Foreskin melanocyte (primary cell): ENCODE measurements at places on chromosomes 3 and 15.

- DNase-seq: no peak
Measured at GRCh38 chr3:48306860-48307530, 26.5 kb downstream of the SPINK8 start.

DNA sequence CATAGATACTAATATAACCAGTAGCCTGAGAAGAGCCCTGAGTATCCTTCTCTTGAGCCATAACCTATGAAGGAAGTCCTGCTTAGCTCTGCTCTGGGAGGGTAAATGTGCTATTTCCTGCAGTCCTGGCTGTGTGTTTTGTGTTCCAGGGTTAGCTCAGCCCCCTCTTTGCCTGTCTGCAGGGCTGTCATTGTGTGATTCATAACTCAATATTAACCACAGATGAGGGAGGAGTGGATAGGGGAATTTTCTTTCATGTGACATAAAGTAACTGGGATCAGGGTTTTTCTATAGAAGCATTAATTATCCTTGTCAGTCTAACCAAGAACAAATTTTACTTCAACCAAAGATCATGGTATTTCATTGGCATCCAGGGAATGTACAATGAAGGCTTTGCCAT is 183.3 kb upstream of the ZBTB20 start:
- DNase-seq: peak; percentile 78

GRCh38 chr3:155872904-155873646 is 2.6 kb downstream of the GMPS start:
- no peak for DNase-seq

DNA sequence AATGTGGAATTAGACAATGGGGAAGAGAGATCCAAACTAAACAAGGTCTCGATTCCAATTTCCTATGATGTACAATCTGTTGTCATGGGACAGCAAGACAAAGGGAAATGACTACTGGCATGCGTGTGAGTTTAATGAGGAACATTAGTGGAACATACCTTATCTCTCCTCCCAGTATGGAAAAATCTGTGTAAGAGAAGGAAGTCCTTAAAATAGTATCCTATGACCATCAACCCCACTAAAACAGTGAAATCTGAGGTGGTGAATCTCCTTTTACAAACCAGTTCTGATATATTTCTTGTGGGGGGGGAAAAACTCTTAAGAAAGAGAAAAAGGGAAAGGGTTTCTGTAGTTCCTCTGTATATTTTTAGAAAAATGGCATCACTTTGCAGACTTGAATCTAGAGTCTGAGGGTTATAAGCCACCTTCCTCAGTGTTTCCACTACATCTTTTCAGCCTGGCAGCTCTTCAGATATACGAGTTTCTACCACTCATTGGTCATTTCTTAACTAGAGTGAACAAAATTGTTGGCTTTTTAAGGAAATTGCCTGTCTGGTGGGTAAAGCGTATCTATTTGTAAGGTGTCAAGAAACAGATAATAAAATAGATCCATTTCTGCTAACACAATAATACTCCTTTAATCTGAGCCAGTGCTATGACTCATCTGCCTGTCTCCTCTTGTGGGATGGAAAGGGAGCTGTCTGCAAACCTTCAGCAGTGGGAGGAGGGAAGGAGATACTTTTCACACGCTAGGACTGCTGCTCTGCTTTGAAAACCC is 3.0 kb upstream of the TNFAIP8L3 start:
- no peak for DNase-seq

- no peak for DNase-seq
Measured at GRCh38 chr15:43436395-43436794, 56.6 kb downstream of the TP53BP1 start.

DNA sequence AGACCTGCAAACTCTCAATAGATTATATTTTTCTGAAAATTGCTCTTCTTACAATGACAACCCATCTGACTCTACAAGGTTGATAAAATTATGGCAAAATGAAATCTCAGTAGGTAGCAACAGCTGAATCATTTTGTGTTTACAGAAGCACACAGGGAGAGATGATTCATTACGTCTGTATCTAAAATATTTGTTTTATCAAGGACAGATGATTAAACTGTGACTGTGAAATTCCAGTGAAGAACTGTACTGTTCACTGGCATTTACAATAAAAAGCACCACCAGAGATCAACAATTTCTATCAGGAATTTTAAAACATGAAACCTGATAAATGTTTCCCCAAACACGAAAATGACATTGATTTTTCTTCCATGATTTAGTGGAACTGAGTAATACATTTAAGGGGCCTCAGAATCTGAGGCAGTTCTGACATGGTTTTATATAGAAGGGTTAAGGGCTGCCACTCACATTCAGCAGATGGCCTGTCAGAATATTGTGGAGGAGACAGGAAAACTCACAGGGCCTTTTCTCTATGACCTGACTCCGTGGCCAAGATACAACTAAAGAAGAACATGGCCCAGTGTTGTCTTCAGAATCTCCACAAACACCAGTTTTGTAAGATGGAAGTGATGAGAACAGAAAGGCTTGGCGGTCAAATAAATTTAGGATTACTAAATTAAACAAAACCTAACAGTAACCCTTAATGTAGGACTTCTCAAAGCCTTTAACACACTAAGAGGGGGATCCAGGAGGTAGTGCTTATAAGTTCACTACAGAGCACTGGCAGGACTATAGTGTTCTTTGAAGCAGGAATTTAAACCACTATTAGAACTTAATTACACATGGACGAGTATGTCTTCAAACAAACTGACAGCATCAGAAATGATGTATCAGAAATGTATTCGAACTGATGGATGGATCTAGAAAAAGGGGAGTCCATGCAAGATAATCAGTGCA is 25.9 kb downstream of the RAD18 start:
- peak; percentile 47 for DNase-seq

GRCh38 chr3:74546426-74546825 is 68.0 kb downstream of the CNTN3 start:
- no peak for DNase-seq

DNA sequence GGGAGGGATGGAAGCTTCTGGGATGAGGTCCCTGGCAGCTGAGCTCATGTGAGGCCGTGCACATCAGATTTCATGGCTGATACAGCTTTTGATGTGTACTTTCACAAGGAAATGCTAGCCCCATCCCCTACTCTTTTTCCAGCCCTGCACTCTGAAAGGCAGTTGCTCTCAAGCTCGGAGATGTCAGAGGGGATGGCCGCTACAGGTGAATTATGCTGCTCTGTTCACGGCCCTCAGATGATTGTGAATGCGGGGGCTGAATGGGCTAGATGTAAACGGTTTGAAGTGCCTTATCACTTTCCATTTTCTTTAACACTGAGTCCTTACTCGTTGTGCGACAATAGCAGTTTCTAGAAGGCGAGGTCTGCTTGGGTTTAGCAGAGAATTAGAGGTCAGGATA is 88.0 kb upstream of the RASGRF1 start:
- DNase-seq: no peak

DNA sequence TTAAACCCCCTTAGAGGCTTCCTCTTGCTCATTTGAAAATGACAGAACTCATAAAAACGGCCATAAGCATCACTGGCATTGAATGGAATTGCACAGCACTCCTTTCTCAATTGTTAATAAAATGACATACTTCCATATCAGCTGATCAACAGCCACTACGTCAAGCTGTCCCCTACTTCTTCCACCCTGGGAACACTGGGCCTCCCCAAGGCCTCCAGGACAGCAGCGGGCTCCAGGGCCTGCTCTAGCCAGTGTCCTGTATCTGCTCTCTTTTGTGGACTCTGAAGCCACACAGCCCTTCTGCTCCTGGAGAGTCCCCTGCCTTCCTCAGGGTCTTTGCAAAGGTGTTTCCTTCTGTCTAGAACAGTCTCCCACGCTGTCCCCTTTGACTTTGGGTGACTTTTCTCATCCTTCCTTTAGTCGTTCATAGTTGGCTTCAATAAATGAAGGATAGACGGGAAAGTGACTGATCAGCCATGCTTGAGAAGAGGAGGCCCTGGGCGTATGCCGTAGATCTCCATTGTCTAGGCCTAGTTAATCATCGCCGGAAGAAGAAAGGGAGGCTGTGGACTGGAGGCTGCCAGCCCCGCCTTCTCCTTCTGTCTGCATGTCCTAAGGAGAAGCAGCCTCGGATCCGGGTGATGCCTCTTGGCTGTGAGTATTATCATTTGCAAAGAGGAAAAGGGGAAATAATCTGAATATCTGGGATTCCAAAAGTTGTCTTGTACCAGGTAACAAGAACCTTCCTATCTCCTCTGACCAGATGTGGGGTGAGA is 4.7 kb upstream of the THSD4 start:
- no peak for DNase-seq

DNA sequence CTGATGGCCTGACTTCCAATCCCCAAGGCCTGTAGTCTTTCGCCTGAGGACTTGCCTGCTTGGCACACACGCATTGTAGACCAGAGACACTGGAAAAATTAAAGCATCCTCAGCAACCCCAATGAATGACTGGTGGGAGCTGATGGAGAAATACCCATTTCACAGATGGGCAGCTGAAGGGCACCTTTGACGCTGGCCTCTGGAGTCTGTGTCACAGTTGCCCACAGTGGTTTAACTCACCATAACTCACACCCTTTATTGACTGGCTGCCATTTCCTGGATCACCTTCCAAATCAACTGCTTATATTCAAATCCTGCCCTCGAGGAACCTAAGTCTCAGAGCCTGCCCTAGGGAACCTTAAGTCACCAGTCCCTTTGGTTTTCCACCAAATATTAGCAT is 183.1 kb downstream of the SHQ1 start:
- no peak for DNase-seq

- no peak for DNase-seq
Measured at GRCh38 chr15:100778831-100779288, 100.8 kb upstream of the ALDH1A3 start.

- peak; percentile 67 for DNase-seq
Measured at GRCh38 chr3:9448643-9449042, 51.2 kb downstream of the SETD5 start.

- DNase-seq: no peak
Measured at GRCh38 chr3:123277106-123277505, 75.4 kb downstream of the SEC22A start.

DNA sequence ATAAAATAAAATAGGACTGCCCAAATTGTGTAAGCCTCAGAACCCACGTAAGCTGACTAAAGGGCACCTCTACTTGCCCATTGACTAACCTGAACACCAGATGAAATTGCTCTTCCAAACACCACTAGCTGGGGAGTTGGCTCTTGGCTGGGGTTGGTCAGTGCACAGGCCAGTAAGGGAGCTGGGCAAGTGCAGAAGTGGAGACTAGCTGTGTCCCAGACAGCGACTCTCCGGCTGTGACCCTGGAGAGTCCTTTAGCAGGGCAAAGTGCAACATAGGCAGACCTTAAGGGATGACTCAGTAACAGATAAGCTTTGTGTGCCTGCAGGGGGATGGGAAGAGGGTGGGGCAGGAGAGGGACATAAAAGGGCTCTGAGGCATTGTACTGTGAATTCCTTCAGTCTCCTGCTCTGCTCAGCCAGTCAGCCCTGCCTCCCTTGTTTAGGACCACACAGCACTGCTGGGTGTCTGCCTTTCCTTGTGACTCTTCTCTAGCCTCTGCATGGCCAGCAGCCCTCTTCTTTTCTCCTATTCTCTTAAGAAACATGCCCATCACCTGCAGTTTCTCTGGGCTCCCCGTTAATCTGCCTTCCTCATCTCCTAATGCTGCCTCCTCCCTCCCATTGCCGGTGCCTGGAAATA is 13.2 kb downstream of the NR1I2 start:
- peak; percentile 32 for DNase-seq

GRCh38 chr3:138289260-138289659 is 40.4 kb downstream of the NME9 start:
- no peak for DNase-seq

- DNase-seq: peak; percentile 32
Measured at GRCh38 chr3:131231710-131232389, 149.7 kb upstream of the NUDT16 start.

- DNase-seq: no peak
Measured at GRCh38 chr3:12062605-12063004, 58.4 kb downstream of the SYN2 start.

DNA sequence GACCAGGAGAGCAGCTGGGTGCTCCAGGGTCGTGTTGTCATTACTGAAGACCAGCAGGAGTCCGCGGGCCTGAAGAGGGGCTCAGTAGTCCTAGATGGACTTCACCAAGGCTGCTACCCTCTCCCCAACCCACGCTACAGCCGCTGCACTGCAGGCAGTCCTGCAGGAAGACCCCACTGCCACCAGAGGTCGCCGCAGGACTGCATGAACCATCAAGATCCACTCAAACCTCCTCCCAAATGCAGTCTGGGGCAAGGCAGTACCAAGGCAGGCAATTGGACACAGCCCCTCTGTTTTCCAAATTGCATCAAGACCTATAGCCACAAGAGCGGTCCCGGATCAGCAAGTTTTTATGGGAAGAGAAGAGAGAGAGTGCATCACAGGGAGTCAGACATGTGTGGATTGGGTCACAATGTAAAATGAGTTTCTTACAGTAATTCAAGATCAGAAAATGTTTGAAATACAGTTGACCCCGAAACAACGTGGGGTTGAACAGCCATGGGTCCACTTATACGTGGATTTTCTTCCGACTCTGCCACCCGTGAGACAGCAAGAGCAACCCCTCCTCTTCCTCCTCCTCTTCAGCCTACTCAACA is 46.7 kb downstream of the DZIP1L start:
- DNase-seq: peak; percentile 62

DNA sequence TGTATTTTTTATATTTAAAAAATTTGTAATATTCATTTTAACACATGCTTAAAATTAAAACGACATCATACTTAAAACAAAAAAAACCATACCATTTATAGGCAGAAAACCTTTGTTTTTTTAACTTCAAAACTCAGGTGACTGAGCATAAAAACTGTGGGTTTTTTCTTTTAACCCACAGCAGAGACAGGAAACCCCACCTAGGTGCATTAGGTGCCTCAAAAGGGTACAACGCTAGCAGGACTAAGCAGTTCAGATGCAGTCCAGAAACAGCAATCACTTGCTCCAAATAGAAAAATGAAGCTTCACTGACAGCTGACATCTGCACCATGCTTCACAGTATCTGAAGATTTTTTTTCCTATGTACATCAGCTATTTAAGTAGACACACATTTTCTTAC is 52.3 kb downstream of the GLB1 start:
- no peak for DNase-seq

- DNase-seq: no peak
Measured at GRCh38 chr3:61808526-61808925, 247.2 kb downstream of the PTPRG start.

DNA sequence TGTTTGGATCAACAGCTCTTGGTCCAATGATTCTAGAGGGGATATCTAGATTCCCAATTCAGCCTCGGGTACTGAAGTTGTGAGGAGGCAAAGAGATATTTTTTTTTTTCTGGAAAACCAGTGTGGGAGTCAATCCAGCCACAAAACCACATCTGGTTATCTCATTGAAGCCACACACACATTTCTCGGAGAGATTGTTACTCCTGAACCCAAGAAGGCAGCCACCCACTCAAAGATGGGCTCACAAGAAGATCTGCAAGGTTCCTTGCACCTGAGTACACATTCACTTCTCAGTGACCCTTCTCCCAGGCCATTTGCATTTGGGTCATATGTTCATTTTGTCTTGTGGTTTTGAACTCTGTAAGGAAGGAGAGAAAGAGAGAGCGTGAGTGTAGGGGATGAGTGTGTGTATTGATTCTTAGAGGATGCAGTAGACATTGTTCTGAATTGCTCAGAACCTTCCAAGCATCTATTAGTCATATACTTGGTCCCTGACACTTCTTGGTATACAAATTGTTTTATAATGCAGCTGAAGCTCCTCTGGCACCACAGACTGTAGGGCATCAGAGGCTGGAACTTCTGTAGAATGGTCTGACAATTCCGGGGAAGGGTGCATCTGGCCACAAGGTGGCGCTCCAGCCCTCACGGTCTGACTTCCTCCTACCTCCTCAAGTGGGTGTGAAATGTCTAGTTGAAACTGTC is 39.3 kb upstream of the TRA2B start:
- DNase-seq: peak; percentile 56
